ENCODE measurements at places on chromosomes 4 and X. TPM values are rescaled to one million over a fixed set of nuclear protein-coding genes. Genes with fewer than 3 reads are reported as not detected.

DNA sequence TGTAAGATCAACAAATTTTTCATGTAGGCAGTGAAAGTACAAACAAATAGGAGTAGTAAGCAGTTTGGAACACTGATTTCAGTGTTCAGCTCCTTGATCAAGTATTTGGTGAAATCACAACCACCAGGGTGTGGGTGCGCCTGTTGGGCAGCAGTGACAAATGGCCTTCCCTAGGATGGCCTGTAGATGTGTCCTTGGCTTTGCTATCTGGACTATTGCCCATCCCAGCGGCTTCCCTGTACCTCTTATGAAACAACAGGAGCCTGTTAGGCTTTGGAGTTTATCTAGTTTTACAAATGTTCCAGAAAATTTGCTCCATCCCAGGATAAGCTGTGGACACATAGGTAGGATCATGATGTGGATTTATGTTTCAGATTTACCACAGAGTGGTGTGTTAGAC is 216.8 kb upstream of the FAT1 start:
- no peaks in the 10 kb centered on the region for H3K4me1 ChIP-seq
- H3K4me3 ChIP-seq, result no peak overlapping the region
- H3K27me3 ChIP-seq, result no peaks in the 10 kb centered on the region
- H3K36me3 ChIP-seq, result no peaks in the 10 kb centered on the region
- no peak for DNase-seq
- no peak overlapping the region for H3K27ac ChIP-seq

Gene ITIH6
- polyA plus RNA-seq, result not detected

DNA sequence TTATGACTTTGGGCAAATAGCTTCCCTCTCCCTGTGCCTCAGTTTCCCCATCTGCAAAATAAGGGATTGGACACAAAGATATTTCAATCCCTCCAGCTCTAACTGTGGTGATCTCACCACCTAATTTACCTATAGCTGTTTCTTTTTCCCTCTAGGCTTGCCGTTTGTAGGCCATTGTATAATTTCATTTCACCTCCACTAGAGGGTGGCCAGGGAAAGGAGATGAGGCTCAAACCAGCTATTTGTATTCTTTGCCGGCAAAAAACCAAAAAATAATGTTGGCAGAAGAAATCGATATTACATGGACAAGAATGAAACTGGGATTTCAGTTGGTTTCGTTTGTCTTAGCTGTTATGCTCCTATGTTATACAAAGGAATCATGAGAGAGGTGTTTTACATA is 36.1 kb upstream of the DOCK11 start:
- H3K4me3 ChIP-seq, result no peak overlapping the region
- H3K27ac ChIP-seq, result no peak overlapping the region
- no peaks in the 10 kb centered on the region for H3K36me3 ChIP-seq
- no peaks in the 10 kb centered on the region for H3K27me3 ChIP-seq

Gene F11
- polyA plus RNA-seq, result not detected

Gene NSG1
- polyA plus RNA-seq, result 2.6 TPM

DNA sequence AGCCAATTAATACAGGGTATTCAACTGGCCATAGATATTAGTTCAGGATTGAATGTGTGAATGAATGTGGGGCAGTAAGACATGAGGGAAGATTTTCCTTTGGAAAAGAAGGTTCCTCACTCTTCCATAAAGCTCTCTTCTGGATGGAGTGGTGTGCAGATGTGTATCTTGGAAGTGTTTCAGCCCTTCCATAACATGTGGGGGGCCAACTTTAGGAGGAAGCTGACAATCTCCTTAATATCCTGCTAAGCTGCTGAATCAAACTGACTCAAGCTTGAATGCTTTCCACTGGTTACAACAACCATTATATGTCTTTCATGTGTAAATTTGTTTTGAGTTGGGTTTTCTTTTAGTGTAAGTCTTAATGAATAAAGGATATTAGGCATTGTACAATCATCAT is 40.3 kb downstream of the FANCB start:
- no peak for DNase-seq
- H3K27ac ChIP-seq, result no peak overlapping the region
- no peak overlapping the region for H3K4me3 ChIP-seq
- H3K27me3 ChIP-seq, result no peaks in the 10 kb centered on the region
- H3K4me1 ChIP-seq, result no peaks in the 10 kb centered on the region

DNA sequence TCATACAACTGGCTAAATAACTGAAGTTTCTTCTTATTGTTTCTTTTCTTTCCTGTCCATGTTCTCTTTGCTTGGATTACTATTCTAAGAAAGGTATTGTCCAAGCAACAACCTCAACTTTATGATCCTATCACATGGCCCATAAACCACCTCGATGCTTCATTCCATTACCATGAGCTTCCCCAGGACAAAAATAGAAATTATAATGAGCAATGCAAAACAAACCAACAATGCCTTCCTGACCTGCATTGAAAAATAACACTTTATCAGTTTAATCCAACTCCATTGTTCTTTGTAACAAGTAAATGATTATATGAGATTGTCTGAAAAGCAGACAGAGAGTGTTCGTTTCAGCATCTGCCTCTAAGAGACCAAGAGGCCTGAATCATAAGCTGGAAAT is 148.8 kb downstream of the HS6ST2 start:
- no peaks in the 10 kb centered on the region for H3K27me3 ChIP-seq
- no peaks in the 10 kb centered on the region for H3K36me3 ChIP-seq
- no peaks in the 10 kb centered on the region for H3K4me1 ChIP-seq
- H3K4me3 ChIP-seq, result no peak overlapping the region

Data from CD4-positive, CD25-positive, alpha-beta regulatory T cell (primary cell).